Esophagus squamous epithelium (tissue), 5 donors: ENCODE measurements at places on chromosomes 7 and 10.

DNA sequence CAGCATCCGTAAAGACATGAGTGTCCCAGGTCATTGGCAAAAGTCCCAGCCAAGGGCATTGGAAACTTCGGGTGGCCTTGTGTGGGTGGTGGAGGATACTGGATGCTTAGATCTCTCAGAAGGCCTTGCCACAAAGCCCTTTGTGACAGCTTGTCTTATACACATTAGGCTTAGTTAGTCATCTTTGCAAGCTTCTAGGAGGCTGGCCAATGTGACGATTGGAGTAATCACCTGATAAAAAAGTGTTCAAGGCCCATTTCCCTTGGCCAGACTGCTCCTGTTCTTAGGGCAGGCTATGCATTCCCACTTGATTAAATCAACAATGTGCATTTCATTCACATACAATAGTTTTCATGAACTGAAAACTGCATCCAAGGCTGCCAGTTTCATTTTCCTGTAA, 26.9 kb downstream of the NPS start:
- no peak for DNase-seq

GRCh38 chr10:2589196-2589595, 478.2 kb upstream of the PFKP start:
- DNase-seq: no peak

- DNase-seq: no peak
These were observed at the start of gene ACHE for GRCh38 chr7:100895701-100895955. Gene ACHE (minus strand): TSS chr7:100895888. CDS start chr7:100894232, 1,656 bp downstream.

DNA sequence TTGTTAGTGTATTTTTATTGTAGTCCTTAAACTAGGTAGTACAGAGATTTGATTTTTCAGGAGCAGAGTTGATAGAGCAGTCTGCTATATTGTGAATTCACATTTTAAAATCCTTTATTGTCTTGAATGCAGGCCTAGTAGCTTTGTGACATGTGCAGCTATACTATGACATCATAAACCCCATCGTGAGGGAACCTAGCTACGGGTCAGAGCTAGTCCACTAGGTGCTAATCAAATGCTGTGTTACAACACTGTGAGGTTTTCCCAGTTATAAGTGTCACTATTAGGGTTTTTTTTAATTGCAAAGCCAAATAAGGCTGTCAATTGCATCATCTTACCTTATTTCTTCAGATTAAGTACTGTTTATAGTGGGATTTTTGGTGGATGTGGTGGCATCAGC, 40.7 kb downstream of the CREM start:
- no peak for DNase-seq

DNA sequence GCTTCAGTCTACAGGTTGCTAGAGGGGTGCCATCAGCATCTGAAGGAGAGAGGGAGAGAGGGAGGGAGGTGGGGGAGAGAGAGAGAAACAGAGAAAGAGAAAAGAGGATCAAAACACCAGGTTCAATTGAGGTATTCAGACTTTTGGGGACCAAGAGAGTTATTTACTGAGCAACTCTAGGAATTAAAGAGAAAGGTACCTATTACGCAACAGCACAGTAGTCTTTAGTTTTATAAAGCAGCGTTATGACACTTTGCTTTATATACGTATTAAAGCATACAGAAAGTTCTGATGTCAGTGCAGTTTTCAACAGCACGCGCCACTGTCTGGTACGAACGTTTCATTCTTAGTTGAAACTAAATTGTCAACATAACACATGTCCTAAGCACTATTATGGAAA, 37.9 kb upstream of the CRYGN start:
- DNase-seq: no peak

GRCh38 chr7:140940898-140941297, 16.2 kb upstream of the BRAF start:
- no peak for DNase-seq

DNA sequence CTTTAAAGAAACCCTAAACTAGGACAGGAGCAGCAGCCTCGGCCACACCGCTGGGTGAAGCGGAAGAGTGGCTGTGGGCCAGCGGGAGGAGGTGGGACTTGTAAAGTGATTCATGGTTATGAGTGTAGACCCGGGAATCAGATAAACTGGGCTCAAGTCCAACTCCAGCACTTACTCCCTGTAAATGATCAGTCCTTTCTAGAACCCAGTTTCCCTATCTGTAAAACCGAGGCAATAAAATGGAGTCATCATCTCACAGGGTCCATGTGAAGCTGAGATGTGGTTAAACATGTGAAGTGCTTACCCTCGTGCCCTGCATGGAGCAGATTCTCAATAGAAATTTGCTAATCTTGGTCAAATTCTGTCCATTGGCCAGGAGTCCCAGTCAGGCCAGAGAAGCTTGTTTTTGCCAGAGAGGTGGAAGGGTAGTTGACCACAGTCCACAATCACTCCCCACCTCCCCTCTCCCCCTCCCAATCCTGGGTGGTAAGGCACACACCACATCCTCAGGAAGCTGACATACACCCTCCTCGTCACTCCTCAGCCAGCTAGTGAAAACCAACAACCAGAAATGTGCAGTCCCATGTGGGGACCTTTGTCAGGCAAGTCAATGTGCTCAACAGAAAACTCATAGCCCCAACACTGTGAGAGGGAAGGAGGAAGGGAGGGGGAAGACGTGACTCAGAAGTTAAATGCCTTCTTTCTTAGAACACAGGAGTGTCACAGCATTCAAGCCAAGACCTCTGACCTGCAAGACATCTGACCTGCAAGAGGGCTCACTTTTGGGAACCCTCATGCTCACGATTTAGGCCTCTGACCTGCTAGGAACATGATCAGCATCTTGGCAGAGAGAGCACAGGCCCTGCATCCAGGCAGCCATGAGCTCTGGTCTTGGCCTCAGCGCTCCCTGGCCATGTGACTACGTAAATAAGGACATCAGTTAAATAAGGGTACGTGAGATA, 145.1 kb downstream of the PLXNA4 start:
- no peak for DNase-seq

DNA sequence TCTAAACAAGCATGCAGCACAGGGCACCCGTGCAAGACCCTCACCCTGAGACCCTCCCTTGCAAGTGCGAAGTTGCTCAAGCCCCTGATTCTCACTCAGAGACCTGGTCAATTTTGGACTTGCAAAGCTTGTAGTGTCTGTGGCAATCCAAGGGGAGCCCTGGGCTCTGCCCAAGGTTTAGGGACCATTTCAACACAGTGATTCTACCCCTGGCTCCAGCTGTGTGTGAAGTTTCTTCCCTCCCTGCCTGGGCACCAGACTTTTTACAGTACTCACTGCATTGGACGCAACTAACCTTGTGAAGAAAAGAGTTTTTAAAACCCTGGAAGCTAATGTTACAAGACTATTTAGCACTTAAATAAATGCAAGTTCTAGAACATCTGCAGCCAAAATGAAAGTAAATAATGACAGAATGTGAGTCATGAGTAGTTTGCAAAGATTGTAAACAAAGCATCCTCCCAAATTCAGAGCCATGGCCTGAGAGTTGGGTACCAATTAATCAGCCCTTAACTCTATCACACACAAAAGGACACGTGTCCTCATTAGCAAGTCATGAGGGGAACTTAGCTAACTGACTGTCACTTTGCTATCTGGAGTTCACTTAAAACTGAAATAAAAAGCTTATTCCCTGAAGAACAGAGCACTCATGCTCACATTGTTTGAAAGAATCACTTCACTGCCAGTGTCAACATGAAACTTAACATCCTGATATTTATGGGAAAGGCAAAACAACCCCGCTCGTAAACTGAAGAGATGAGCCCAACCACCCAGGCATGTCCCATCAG, 48.1 kb downstream of the RGS10 start:
- no peak for DNase-seq

DNA sequence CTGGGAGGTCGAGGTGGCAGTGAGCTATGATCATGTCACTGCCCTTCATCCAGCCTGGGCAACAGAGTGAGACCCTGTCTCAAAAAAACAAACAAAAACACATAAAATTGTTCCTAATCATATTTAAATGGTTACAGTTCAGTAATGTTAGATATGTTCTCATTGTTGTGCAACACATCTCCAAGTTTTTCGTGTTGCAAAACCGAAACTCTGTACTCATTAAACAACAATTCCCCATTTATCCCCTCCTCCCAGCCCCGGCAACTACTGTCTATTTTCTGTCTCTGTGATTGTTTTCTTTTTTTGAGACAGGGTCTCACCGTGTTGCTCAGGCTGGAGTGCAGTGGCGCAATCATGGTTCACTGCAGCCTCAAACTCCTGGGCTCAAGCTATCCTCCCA, 16.1 kb upstream of the PRXL2A start:
- no peak for DNase-seq

- no peak for DNase-seq
These were observed 131.6 kb downstream of the PDE1C start for GRCh38 chr7:31938650-31939049.

DNA sequence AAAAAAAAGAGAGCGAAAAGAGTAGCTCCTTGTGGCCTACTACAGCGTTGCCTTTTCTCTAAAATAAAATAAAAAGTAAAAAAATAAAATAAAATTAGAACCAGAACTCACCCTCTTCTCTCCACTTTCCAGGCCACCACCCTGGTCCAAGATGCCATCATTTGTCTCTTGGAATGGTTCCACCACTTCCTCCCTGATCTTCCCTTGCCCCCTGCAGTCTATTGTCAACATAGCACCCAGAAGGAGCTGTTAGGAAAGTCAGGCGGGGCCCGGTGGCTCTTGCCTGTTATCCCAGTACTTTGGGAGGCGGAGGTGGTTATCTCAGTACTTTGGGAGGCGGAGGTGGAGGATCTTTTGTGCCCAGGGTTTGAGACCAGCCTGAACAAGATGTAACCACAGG, 7.6 kb upstream of the GRID2IP start:
- DNase-seq: no peak

DNA sequence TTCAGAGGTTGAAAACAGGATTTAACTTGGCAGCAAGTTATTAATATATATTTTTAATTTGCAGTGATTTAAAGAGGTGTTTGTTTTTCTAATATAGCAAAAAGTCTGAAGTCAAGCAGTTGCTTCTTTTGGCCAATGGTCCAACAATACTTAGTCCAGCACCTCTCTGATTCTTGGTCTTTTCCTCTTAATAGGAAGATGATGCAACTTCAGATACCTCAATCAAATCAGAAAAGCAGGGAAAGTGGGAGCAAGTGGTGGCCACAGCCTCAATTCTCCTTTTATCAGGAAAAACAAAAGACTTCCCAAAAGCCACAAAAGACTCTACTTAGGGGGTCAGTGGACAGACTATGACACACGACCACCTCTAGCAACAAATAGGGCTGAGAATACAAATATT, 133.6 kb upstream of the LRGUK start:
- no peak for DNase-seq

GRCh38 chr10:116043861-116044260, 229.1 kb downstream of the GFRA1 start:
- no peak for DNase-seq

- DNase-seq: no peak
These were observed 7.4 kb downstream of the TSPAN14 start for GRCh38 chr10:80461208-80462183.

GRCh38 chr7:6614953-6615722, at the start of gene ZNF853:
Gene ZNF853 (plus strand): TSS chr7:6615610. CDS start chr7:6616175, 565 bp downstream.
- DNase-seq: no peak

- DNase-seq: no peak
These were observed 85.8 kb downstream of the GSAP start for GRCh38 chr7:77330169-77330882.

- DNase-seq: no peak
These were observed 695.8 kb downstream of the TYW1 start for GRCh38 chr7:67692425-67692824.

- no peak for DNase-seq
These were observed 28.4 kb upstream of the ITGA8 start for GRCh38 chr10:15748126-15748525.

DNA sequence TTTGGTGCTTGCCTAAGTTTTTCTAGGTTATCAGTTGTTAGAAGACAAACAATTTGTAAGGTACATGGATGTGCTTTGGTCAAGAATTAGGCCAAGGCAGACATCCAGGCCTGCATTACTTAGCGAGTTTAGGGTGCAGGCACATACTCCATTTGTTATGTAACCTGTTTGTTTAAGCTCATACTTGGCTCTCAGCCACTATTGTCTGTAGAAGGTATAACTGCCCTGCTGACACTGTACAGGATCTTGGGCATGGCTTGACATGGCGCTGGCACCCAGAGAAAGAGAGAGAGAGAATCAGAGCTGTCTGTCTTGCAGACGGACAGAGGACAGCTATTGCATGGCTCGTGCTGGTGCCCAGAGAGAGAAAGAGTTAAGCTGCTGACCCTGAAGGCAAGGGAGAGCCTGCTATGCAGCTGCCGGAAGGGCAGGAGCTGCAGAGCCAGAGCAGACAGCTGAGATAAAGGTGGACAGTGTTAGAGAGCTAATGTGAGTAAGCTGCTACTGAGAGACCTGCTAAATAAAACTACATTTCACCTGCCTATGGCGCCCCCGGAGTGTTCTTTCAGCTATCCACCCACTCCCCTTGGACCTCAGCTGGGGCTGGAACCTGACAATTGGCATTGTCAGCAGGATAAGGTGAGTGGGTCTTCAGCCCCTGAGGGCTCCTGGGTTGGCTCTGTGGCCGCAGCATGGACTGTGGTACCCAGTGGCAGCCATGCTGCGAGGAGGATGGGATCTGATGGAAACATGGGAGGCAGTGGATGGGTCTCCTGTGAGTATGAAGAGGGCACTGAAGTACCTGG, 120.9 kb upstream of the TMEM106B start:
- DNase-seq: no peak

GRCh38 chr10:80522756-80523363, 14.8 kb upstream of the SH2D4B start:
- no peak for DNase-seq

DNA sequence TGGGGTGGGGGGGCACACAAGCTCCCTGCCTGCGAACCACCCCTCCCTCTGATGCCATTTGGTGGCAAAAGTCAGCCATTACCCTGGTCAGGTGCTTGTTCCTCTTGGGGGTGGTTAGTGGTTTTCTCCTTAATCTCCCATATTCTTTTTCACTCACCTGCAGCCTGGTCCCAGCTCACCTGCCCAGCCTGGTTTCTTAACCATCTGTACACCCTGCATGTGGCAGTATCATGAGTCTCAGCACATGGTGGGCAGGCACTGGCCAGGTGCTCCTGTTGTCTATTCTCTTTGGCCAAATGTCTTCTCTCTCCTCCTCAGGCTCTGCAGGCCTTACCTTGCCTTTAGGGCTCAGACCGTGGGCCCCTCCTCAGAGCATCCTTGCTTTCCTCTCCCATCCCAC, 30.5 kb downstream of the OGDH start:
- no peak for DNase-seq

DNA sequence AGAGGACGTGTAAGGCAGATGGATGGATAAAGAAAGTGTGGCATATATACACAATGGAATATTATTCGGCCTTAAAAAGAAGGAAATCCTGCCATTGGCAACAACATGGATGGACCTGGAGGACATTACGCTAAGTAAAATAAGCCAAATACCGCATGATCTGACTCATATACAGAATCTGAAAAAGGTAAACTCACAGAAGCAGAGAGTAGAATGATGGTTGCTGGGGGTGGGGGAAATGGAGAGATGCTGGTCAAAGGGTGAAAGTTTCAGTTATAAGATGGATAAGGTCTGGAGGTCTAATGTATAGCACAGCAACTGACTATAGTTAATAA, 36.3 kb downstream of the AFAP1L2 start:
- DNase-seq: no peak

GRCh38 chr7:44075296-44076075, 6.8 kb downstream of the POLM start:
- no peak for DNase-seq
